ENCODE measurements at places on chromosomes 13 and 19.

GRCh38 chr13:26971990-26972887 is 199.4 kb downstream of the USP12 start:
- DNase-seq: no peak

GRCh38 chr19:1860821-1861598 is 2.4 kb downstream of the KLF16 start:
- no peak for DNase-seq

DNA sequence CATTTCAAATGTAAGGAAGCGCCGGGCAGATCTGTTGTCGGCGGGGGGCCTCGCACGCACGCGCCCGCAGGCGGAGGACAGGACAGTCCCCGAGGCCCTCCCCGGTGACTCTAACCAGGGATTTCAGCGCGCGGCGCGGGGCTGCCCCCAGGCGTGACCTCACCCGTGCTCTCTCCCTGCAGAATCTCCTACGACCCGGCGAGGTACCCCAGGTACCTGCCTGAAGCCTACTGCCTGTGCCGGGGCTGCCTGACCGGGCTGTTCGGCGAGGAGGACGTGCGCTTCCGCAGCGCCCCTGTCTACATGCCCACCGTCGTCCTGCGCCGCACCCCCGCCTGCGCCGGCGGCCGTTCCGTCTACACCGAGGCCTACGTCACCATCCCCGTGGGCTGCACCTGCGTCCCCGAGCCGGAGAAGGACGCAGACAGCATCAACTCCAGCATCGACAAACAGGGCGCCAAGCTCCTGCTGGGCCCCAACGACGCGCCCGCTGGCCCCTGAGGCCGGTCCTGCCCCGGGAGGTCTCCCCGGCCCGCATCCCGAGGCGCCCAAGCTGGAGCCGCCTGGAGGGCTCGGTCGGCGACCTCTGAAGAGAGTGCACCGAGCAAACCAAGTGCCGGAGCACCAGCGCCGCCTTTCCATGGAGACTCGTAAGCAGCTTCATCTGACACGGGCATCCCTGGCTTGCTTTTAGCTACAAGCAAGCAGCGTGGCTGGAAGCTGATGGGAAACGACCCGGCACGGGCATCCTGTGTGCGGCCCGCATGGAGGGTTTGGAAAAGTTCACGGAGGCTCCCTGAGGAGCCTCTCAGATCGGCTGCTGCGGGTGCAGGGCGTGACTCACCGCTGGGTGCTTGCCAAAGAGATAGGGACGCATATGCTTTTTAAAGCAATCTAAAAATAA is 18.2 kb downstream of the IL17D start:
- peak; percentile 41 for DNase-seq

- DNase-seq: no peak
Observed at GRCh38 chr13:59880468-59880867, 283.3 kb downstream of the DIAPH3 start.

GRCh38 chr19:44988896-44989556 is 12.2 kb upstream of the RELB start:
- no peak for DNase-seq

DNA sequence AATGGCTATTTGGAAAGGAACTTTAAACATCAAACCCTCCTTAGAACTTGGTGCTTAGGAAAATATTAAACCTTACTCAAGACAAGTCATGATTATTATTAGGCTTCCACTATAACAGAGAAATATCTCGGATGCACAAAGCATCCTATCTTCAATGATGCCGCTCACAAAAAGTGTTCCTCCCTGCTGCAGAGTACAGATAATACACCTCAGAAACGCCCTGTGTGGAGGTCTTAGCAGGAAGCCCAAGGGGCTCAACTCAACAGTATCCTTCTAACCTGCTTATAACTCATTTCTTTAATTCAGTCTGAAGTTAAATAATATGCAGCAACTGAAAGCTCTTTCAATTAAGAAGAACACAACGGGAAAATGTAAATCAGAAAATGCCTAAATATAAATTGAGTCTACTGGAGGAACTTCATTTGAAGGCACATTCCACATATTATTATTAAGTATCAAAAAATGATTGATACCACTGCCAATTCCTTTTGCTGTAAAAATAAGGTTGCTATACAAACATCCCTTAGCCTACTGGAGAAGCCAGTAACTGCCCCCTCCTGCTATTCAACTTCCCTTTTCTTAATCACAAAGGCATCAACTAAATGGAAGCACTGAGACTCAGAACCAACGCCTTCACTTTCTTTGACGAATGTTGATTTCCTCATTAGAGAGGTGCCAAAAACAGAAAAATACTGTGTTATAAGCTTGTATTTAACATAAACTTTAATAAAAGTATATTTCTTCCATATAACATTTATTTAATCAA is 12.0 kb downstream of the ELF1 start:
- DNase-seq: no peak

DNA sequence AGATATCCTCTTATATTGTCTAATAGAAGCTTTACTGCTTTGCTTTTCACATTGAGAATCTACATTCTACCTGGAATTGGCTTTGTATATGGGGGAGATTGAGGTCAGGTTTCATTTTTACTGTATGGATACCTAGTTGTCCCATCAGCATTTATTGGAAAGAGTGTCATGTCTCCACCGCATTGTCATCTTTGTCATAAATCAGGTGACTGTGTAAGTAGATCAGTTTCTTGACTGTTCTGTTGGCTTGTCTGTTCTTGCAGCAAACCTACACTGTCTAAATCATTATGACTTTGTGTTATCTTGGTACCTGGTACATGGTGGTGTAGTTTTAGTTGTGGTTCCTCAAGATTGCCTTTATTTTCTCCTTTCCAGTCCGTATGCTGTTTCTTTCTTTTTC is 5.8 kb downstream of the URI1 start:
- no peak for DNase-seq

DNA sequence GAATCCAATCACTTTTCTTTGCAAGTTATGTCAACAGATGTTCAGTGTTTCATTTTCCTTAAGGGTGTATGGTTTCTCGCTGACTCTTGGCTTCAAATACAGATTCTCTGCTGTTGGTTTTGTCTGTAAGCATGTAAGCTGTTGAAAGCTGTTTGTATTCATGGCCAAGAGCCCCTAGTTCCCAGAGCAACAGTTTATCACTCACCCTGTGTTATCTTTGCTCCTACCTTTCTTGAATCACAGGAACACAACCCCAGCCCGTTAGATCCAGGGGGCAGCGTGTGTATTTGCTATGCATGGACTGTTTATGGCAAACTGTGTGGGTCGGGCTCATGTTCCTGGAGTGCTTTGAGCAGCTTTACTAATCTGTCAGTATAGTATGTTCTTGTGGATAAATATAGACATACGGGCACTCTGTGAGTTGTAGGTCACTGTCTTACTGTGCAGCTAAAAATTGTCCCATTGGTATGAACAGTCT is 28.9 kb downstream of the FRY start:
- no peak for DNase-seq

DNA sequence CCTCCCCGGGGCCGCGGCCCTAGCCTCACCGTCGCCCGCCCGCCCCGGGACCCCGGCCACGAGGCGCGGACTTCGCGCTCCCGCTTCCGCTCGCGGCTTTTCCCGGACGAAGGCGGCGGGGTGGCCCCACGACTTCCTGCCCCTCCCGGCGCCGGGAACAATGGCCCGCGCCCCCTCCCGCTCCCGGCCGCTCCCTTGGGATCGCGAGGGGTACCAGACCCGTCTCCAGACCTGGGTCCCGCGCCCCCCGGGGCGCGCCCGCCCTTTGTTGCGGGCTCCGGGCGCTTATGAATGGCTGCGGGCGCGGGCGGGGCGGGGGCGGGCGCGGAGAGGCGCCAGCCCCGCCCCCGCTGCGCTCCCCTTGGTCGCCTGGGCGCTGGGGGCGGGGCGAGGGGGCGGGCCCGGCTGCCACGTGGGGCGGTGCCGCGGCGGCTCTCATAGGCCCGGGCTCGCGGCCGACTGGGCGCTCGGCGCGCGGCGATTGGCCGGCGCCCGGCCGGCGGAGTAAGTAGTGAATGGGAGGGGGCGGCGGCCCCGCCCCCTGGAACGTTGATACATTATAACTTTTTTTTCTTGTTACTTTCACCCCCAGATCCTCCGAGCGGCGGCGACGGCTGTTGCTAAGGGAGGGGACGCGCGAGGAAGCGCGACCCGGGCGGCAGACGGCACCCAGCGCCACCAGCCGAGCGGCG is 1.1 kb downstream of the MIDN start:
- peak; percentile 88 for DNase-seq

GRCh38 chr19:54421169-54421516 is 5.9 kb downstream of the TTYH1 start:
- DNase-seq: no peak

- DNase-seq: no peak
Observed at GRCh38 chr13:98286799-98287198, 109.7 kb upstream of the RNF113B start.

GRCh38 chr13:50205581-50205980 is 190.3 kb downstream of the KCNRG start:
- no peak for DNase-seq

DNA sequence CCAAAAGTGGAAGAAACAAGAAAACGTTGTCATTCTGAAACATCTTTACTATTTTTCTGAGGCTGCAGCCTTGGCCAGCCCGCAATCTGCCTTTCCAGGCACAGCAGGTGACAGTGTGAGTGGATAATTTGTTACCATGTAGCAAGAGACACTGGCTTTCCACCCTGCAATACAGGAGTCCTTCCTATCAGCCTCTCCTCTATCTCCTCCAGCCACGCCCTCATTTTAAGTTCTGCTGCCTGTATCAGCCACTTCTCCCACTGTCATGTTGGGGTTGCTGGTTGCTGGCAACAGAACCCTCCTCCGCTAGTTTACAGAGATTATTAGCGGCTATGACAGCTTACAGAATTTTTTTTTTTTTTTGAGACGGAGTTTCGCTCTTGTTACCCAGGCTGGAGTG is 7.7 kb upstream of the LGALS7 start:
- no peak for DNase-seq

GRCh38 chr13:106349080-106349931 is 186.2 kb downstream of the EFNB2 start:
- no peak for DNase-seq

GRCh38 chr19:56084835-56085536 is 36.1 kb downstream of the ZNF787 start:
- DNase-seq: no peak

DNA sequence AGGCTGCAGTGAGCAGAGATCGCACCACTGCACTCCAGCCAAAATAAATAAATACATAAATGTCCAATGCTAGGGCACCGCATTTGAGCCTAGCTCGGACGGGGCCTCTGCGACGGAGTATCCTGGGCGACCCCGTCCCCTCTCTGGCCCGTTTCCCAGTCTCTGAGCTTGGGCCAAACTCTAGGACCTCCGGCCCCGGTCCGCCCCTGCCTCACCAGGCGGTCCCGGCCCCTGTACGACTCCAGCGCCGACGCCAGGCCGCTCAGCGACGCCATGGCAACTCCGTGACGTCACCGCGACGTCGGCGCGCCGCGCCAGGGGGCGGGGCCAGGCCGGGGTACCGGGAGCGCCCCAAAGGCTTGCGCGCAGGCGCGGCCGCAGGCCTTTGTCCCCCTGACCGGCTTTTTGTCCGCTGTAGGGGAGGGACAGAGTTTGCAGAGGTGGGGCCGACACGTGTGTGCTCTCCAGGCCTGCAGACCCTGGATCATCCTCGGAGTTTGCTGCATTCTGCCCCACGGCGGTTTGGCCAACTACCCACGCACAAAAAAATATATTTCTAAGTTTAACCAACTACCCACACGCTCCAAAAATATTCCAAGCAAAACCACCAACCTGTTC is at the start of gene PEX11G:
Gene PEX11G, minus strand, starts transcription at position 300 of the 618 bp plus-strand sequence. Its CDS starts 25 bp downstream, at position 275.
- peak; percentile 90 for DNase-seq

DNA sequence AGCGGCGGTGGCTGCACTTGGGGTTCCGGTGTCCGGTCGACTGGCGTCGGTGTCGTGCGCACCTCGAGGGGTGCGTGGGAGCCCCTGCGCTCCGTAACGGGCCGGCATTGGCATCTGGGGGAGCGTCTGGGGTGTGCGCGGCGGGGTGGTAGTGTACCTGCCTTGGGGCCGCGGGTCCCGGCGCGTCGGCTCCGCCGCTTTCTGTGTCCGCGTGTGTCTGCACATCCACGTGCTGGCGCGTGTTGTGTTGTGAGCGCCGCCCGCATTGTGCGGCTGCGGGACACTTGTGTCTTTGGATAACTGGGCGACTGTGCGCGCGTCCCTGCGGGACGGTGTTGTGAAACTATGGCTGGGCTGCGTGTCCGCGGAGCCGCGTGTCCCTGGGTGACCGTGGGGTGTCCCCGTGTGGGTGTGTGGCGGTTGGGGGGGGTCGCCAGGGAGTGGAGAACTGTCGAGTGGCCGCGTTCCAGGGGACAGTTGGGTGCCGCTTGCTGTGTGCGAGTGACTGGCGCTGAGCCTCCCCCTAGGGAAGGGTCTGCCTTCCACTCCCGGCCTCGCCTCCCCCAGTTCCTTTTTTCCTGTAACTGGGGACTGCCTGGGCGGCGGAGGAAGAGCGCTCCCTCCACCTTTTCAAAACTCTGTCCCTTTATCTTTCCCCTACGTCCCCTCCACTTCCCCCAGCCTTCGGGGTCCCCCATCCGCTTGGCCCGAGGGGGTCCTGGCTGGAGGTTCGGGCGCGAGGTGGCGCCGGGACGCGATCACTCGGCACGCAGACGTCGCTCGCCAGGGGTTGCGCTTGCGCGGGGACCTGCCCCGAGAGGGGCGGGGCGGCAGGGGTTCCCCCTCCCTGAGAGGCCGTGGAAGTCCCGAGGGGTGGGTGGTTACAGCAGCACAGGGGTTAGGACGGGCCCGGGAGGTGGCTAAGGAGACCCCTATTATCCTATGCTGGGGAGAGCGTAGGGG is 5.7 kb upstream of the NFIC start:
- DNase-seq: peak; percentile 72

- DNase-seq: no peak
Observed at GRCh38 chr13:112655913-112656312, 33.9 kb upstream of the ATP11A start.

DNA sequence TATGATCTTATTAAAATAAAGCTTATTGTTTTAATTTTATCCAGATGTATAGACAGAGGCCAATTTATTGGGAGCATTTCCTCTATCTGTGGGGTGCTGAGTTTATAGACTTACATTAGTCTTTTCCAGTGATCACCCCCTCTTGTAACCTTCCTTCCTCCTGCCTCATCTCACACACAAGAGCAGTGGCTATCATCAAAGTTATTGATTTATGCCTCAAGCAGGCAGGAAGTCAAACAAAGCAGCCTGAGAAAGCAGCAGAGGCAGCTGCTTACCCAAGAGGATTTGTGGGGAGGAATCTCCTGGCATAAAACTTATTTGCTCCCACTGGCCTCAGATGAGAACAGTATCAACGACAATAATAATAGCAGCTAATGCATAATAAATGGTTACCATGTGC is 26.3 kb upstream of the DCLK1 start:
- DNase-seq: no peak
